Activated CD8-positive, alpha-beta memory T cell treated with anti-CD3 and anti-CD28 coated beads for 1 hour (primary cell): ENCODE measurements at places on chromosomes 13 and 19.

DNA sequence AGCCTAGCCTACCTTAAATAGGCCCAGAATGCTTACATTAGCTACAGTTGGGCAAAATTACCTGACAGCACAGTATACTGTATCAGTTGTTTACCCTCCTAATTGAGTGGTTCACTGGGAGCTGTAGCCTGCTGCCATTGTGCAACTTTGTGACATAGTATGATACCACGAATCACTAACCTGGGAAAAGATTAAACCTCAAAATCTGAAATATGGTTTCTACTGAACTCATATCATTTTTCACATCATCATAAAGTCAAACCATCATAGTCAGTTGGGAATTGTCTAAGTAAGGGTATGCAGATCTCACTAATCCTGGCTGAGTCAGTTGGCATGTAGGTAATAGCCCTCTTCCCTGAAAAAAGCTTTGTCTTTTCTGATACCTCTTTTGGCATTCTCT lies 9.2 kb downstream of the PAN3 start:
- no peak for DNase-seq

- no peak for DNase-seq
These were observed 974.6 kb downstream of the UQCRFS1 start for GRCh38 chr19:28238270-28238820.

DNA sequence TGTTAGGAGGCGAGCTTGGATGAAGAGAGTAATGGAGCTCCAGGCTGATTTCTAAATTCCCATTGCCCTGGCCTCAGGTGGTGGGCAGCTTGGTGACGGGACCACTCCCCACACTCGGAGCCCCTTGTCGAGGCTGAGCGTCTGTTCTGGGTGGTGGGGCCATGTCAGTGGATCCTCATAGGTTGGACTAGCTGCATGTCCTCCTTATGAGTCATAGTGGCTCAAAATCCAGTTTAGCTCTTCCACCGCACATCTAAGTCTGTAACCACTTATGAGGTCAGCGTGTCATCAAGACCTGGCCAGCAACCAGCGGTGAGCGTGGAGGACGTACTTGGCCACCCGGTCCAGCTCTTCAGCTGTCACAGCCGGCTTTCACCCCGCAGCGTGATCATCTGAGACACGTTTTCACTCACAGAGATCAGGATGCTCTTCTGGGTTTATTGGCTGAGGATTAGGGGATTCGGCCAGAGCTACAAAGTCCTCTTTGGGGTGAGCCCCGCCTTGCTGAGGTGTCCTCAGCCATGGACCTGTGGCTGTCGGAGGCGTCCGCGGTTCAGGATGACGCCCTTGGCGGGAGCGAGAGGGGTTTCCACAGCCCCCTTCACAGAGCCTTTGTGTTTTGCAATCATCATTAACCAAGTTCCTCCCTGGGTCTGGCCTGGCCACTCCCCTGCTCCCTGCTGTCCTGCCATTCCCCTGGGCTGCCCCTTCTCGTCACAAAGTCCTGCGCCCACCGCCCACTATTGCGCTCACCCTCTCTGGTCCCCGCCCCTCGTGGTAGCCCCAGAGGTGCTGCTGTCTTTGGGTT lies 41.9 kb downstream of the ADPRHL1 start:
- no peak for DNase-seq

- no peak for DNase-seq
These were observed 1527.1 kb upstream of the PRR20A start for GRCh38 chr13:55613429-55614187.

GRCh38 chr19:6808494-6808893 lies 36.0 kb downstream of the VAV1 start:
- DNase-seq = no peak

GRCh38 chr19:38721979-38722773 lies 22.1 kb downstream of the CAPN12 start:
- no peak for DNase-seq

DNA sequence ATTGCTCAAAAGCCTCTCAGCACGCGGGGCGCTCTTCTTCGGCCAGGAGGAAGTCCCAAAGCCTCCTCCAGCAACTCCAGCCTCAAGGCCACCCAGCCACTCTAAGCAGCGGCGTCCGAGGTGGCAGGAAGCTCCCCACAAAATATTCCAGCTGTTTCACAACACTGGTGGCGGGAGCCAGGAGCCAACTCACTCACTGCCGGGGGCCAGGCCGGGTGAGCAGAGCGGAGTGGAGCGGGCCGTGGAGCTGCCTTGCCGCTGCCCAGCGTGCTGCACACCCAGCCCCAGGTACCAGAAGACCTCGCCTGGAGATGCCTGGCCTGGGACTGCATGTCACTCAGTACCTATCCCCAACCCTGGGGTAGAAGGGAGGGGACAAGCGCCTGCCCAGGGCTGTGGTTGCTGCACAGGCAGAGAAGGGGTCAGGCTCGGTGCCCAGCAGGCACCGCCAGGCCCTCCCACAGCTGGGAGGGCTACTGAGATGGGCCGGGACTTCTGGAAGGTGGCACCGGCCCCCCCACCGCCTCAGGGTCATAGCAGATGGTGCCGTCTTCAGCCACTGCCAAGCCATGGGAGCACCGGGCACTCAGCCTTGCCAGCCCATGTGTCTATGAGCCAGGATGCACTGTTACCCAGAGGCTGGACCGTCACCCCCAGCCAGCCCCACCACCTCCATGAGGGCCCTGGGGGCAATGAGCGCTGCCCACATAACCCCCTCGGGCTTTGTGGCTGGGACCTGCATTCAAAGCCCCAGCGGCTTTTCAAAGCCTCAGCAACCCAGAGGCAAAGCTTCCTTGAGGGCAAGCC lies 59.2 kb downstream of the MLLT1 start:
- DNase-seq = no peak

DNA sequence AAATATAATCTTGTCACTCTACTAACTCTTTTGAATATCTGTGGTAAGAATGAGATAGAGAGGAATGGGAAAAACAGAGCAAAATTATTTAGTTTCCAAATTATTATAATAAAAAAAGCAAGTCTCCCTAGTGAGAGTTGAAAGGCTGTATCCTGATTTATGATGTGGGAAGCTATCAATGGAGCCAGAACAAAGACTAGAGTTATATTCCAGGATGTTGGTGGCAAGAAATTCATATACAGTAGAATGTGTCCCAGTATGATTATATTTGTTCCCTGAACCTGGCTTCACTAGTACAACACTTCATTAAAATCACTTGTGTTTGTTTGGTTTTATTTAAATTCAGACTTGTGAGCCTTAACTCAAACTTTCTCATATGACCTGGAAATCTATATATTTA lies 630.3 kb downstream of the GPC5 start:
- DNase-seq = no peak

DNA sequence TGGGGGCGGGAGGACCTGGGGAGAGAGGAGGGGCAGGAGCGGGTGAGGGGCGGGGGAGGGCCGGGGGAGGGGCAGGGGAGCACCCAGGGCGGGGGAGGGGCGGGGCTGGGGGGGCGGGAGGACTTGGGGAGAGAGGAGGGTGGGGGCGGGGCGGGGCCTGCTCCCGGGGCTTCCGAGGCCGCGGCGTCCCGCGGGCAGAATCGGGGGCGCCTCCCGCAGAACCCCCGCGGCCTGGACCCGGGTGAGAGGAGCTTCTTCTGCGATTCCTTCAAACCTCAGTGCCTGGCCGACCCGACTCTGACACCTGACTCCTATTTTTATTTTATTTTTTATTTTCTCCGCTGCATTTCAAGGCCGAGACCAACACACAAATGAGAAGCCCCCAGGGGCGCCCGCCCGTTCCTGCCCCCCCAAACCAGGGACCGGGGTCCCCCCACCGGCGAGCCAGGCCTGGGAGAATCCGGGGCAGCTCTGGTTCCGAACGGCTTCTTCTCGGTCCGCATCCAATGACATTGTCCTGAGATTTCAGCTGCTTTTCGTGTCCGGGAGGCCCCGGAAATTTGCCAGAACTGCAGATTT lies 470 bp upstream of the GRTP1 start:
- no peak for DNase-seq

GRCh38 chr13:35014606-35015213 lies 72.6 kb downstream of the NBEA start:
- DNase-seq = no peak

- DNase-seq = no peak
These were observed 131.0 kb upstream of the IRS2 start for GRCh38 chr13:109917422-109917821.

- DNase-seq = no peak
These were observed 121.9 kb upstream of the TMTC4 start for GRCh38 chr13:100796463-100796862.

DNA sequence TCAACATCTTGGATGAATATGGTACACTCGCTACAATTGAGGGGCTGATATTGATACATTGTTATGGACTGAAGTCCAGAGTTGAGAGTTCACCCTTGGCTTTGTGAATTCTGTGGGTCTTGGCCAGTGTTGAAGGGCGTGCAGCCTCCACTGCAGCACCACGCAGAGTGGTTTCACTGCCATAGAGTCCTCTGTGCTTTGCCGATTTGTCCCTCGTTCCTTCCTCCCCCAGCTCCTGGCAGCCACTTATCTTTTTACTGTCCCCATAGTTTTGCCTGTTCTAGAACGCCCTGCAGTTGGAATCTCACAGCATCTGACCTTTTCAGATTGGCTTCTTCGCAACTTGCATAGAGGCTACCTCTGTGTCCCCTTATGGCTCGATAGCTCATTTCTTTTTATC lies 57.3 kb upstream of the IRS2 start:
- no peak for DNase-seq

GRCh38 chr19:39009001-39009400 lies 23.3 kb downstream of the FBXO27 start:
- no peak for DNase-seq

DNA sequence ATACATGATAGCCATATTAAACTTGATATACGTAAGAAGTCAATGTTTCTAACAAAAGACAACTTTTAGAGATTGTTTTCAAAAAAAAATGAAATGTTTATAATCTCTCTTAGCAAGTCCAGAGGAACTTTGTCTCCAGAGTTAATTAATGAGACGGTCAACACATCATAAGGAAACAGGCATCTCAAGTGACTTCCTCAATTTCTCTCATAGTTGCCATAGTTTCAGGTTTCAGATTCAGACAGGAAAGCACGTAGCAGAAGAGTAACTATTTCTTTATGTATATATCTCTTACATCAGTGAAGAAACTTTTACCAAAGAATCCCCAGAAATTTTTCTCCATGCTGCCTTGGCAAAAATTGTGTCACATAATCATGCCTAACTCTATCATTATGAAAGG lies 159.6 kb upstream of the ATXN8OS start:
- DNase-seq = no peak

- DNase-seq = no peak
These were observed 681 bp downstream of the ZNF837 start for GRCh38 chr19:58380037-58380661.

- DNase-seq = no peak
These were observed 667.8 kb downstream of the SLITRK1 start for GRCh38 chr13:83214452-83214851.

DNA sequence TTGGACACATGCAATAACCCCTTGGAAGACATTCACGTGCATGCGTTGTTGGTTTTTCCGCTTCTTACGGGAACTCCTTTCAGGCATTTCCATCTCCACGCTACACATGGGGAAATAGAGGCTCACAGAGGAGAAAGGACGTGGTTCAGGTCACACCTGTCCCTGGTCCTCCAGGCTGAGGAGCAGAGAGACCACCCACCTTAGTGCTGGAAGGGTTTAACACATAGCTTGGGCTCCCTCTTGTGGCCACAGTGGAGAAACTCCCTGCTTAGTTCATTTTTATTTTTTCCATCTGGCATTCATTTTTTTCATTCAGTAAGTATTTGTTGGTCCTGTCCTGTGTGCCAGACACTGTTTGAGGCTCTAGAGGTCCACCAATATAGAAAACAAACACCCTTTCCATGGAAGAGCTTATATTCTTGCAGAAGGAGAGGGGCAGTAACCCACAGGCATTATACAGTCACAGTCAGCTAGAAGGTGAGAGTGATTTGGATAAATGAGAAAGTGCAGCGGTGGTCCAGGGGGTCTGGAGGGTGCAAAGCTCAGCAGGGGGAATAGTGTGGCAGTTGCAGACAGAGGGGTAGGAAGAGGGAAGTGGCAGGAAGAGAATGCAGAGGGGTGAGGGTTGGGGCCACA lies 24.2 kb upstream of the TTYH1 start:
- peak; percentile 57 for DNase-seq

DNA sequence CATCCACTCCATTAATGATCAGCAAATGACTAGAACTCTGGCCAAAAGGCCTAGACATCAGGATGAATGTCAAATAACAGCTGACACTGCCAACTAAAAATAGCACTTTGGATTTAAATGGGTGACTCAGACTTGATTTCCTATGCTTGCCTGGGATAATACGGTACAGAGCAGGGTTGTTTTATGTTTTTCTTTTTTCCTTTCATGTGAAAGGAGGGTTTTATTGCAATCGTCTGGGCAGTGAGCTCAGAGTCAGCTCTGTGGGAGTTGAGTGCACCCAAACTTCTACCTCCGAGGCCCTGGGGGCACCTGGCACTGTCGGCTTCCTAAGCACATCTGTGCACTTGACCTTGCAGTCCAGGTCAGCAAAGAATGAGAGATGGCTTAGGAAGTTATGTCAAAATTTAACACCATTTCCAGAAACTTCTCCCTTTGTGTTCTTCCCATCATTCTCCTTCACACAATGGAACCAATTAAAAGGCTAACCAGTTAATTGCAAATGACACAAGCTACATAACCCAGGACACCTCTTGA lies 134.1 kb downstream of the LACC1 start:
- DNase-seq = no peak

- no peak for DNase-seq
These were observed 71.4 kb upstream of the SERP2 start for GRCh38 chr13:44302233-44302632.

- no peak for DNase-seq
These were observed 44.4 kb downstream of the GPC6 start for GRCh38 chr13:93270769-93271742.

DNA sequence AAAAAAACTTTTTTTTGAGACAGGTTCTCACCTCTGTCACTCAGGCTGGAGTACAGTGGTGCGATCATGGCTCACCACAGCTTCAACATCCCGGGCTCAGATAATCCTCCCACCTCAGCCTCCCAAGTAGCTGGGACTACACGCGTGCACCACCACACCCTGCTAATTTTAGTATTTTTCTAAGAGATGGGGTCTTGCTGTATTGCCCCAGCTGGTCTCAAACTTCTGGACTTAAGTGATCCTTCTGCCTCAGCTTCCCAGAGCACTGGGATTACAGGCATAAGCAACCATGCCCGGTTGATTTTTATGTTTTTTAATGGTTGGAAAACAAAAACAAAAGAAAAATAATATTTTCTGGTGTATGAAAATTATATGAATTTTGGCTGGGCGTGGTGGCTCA lies 9.2 kb upstream of the ACP7 start:
- no peak for DNase-seq

- DNase-seq = no peak
These were observed 60.7 kb downstream of the LATS2 start for GRCh38 chr13:21000647-21001046.

DNA sequence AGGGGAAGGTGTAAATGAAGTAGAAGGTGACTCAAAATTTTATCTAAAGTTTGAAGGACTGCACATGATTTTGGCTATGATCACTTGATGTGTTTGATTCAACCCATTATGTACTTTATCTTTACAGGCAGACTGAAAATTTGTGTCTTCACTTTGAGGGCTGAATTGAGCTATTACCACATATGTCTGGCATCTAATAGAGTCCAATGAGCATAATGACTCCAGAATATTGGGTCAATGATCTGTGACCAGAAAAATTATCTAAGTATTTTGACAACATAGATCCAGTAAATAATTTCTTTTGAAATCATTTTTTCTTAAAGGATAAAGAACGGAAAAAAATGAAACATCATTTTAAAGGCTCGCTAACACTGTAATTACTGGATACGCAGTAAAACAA lies 2810.0 kb downstream of the PCDH9 start:
- no peak for DNase-seq

- DNase-seq = no peak
These were observed 536 bp downstream of the PRSS57 start for GRCh38 chr19:694481-695351.

- no peak for DNase-seq
These were observed 2.3 kb downstream of the MIDN start for GRCh38 chr19:1250437-1251260.
